Activated CD4-positive, CD25-positive, alpha-beta regulatory T cell (primary cell): ENCODE measurements at places on chromosomes 6 and 20.

- DNase-seq, result no peak
These were observed 494.0 kb upstream of the CHD6 start for GRCh38 chr20:42112161-42112560.

GRCh38 chr6:35725721-35726438 lies 11.0 kb upstream of the ARMC12 start:
- no peak for DNase-seq

- no peak for DNase-seq
These were observed 135.1 kb downstream of the TBXT start for GRCh38 chr6:166032366-166033200.

DNA sequence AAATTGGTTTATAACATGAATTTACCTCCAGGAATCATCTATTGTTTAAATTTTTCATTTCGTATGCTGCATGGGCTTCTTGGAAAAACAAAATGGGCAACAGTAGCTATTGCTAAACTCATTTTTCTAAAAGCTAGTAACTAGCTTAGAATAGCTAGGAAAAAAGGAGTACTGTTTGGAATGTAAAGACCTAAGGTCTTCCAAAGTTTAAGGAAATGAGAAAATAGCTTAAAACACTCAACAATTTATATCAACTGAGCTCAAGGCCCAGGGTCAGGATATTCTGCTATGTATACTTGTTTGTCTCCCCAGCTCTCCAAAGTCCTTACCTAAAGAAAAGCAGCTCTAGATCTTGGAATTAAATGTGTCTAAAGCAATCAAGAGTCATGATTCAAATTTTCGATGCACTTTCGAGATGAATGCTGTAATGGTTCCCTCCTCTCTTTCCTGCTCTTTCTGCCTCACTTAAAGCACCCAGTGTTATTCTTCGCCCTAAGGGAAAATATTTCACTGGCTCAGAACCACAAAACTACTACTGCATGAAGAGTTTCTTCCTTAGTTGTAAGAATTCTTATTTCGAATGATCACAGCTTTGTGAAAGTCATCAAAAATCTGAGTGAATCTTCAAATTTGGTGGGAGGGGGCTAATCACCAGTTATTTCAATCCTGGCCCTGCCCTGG lies 41.6 kb downstream of the LYRM4 start:
- no peak for DNase-seq

GRCh38 chr20:61765871-61766654 lies 299.6 kb downstream of the TAF4 start:
- DNase-seq, result no peak

DNA sequence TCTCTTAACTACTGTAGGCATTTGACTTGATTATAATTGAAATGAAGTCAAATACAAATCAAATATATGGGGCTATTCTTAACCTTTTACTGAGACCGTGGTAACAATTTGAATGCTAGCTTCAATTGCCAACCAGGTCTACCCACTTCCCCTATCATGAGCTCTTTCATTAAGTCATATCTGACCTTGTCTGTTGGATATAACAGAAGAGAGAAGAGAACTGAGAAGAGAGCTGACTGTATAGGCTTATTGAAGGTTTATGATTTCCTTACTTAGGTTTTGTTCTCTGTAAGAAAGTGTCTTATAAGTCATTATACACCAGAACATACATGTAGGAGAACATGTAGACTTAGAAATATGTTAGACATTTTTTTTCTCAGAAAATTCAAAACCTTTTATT lies 549.4 kb downstream of the COL12A1 start:
- DNase-seq, result no peak

DNA sequence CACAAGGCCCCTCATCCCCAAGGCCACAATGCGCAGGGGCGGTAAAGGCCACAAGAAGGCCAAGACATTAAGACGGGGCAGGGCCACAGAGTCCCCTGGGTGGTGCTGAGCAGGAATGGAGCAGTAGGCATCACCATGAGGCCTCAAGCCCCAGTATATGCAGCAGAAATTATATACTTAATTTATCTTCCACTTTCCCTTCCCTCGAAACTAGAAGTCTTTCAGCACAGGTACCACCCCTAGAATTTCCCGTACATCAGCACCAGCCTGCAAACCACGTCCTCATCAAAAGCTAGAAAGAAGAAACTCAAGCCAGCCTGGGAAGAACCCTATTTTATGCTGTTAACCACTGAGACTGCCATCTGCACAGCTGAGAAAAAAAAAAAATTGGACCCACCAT lies 89.4 kb downstream of the PLG start:
- no peak for DNase-seq
